Activated T-cell treated with anti-CD3 and anti-CD28 coated beads for 1 hour (primary cell): ENCODE measurements at places on chromosomes 12 and 14.

DNA sequence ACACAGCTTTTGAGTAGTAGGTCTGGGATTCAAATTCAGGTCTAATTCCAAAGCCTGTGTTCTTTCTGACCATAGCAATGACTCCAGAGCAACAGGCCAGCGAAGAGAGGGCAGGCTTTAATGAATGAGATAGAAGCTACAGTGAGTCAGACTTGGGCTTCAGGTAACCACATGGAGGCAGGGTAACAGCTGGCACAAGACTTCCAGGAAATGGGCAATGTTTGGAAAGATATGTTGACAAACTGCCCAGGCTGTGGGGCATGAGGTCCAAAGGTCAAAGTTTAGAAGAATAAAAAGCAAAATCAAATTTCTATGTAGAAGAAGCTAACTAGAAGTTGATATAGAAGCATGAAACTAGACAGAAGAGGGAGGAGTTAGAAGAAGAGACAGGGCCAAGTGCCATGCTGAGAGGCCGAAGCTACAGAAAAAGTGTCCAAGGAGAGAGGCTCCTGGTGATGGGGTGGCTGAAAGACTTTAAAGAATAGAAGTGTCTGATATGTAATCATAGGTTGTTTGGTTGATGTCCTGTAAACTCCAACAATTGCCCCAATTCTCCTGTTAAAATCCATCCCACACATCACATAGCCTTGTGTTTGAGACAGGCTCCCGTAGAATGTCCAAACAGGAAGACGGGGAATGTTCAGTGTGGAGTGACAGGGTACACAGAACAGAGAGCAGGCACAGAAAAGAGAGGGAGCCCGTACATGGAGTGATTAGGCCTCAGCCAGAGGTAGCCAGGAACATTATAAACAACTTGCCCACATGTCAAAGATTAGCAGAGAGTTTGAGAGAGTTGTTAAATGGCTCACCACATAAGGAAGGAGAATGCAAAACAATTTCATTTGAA lies 384.7 kb downstream of the CCDC91 start:
- no peak for DNase-seq

GRCh38 chr12:105064564-105065178 lies 19.6 kb downstream of the ALDH1L2 start:
- no peak for DNase-seq

GRCh38 chr12:15629761-15630160 lies 159.4 kb downstream of the EPS8 start:
- DNase-seq: no peak

DNA sequence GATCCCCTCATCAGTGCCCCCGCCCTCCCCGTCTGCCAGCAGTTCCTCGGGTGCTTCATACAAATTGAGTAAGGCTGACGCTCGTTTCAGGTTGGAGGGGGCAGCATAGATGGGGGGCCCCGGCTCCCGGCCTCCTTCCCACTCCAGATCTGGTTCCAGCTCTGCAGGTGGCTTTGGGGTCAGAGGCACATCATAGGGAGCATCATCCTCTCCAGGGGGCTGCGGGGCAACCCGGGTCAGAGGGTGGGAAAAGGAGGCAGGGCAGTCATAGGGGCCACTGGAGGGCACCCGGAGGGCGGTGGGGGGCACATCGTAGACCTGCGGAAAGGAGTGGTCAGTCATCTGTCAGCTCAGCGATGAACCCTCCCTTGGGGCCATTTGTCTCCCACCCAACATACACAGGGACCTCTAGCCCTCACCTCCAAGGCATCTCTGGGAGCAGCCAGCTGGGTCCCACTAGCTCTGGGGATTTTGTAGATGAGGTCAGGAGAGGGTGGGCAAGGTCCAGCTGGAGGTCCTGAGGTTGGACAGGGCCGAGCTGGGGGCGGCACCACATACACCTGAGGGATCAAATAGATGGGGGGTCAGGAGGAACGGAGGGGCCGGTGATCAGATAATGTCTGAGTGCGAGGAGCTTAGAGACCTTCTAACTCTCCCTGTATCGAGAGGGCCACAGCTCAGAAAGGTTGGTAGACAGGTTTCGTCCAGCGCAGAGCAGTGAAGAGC lies 5.1 kb downstream of the EFS start:
- no peak for DNase-seq

GRCh38 chr12:68454892-68455291 lies 122.7 kb upstream of the MDM1 start:
- DNase-seq: no peak

- DNase-seq: peak; percentile 48
These were observed 62.1 kb downstream of the PPP2R5C start for GRCh38 chr14:101823511-101824120.

DNA sequence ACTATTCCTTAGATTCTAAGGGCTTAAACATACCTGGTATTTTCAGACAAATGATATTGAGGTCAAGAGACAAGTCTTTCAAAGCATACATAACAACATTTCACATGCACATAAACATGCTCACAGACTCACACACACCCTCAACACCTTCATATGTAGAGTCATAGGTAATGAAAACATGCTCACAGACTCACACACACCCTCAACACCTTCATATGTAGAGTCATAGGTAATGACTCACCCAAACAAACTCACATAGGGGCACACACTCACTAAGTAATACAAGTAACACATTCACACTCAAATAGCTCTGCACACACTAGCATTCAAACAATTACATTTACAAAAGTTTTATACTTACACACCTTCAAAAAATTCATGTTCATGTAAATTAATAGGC lies 975.5 kb downstream of the TMEM121 start:
- DNase-seq: no peak

GRCh38 chr12:3083241-3083920 lies 6.2 kb downstream of the TSPAN9 start:
- no peak for DNase-seq

DNA sequence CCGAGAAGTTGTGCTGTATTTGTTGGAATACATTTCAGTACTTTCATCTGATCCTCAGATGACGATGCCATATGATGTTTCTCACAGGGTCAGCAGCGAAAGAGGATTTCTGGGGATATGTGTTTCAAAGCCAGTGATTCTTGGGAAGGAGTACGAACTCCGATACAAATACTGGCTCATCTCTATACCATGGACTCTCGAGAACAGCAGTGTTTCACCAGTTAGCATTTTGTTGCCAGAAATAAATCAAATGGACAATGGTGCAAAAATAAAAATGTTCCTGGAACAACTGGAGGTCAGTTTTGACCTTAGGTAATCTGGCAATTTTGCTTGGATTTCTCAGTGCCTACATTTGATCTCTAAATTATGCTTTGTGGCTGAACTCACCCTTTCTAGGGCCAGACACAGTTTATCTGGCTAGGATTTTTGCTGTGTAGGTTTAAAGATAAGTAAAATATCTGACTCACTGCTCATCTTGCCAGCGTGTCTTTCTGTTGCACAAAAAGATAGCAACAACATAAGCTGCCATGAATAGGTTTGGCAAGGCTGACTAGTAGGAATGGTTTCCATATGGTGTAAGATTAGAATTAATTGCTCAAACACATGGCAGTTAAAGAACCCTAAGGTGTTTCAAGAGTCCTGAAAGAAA lies 11.0 kb upstream of the MGP start:
- DNase-seq: no peak

GRCh38 chr14:79432640-79433039 lies 778.7 kb downstream of the DIO2 start:
- DNase-seq: no peak

- no peak for DNase-seq
These were observed 50.2 kb downstream of the SETD3 start for GRCh38 chr14:99430491-99430890.

DNA sequence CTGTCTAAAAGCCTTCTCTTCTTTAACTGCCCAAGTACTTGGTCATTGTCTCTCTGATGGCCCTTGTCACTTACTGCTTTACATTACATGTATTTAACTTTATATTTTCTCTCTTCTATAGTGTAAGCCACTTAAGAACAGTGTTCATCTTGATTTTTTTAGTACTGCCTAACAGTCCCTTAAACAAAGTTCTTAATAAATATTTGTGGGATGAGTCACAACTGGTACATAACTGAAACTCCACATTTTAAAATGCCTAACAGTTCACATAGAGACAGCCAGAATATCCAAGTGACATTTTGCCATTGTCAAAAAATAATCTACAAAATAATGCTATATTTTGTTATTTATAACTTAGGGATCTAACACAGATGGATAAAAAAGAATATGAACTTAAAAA lies 146.6 kb downstream of the STXBP6 start:
- DNase-seq: no peak

- no peak for DNase-seq
These were observed 962 bp upstream of the KERA start for GRCh38 chr12:91058786-91059185.

DNA sequence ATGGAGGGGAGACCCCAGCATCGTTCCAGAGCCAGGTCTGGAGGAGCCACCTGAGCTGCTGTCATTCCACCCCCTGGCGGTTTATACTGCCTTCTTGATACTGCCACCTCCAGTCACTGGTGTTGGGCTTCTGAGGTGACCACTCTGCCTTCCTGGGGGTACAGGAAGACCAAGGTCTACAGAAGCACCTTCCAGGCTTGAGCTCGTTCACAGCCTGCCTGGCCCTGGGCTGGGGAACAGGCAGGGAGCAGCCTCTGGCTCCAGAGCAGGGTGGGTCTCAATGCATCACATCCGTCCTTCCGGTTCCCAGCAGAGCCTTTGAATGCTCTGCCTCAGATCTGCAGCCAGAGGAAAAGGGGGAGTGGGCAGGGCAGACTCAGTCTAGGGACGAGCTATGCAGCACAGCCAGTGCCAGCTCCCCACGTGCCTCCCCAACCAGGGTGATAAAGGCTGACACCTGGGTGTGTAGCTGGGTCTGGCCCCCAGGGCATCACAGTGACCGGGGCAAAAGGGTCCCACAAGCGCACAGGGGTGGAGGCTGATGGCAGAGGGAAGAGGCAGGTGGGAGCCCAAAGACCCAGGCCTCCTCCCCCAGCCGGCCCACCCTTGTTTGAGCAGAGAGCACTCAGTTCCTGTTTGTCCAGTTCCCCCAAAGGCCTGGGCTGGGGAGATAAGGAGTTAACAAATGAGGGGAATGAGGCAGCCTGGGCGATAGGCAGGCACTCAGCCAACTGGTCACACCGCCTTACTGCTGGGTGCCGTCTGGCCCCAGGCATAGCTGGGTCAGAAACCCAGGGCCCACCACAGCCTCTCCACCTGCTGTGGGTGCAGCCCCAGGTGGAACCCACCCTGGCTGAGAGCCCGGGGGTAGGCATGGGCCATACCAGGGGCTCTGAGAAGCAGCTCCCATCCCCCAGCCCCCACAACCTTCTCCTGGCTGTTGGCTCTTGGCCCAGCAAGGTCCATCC lies 17.1 kb downstream of the DEGS2 start:
- no peak for DNase-seq

- no peak for DNase-seq
These were observed 10.7 kb downstream of the KANSL2 start for GRCh38 chr12:48671231-48671856.

- no peak for DNase-seq
These were observed 54.4 kb upstream of the PRMT8 start for GRCh38 chr12:3436461-3437065.

DNA sequence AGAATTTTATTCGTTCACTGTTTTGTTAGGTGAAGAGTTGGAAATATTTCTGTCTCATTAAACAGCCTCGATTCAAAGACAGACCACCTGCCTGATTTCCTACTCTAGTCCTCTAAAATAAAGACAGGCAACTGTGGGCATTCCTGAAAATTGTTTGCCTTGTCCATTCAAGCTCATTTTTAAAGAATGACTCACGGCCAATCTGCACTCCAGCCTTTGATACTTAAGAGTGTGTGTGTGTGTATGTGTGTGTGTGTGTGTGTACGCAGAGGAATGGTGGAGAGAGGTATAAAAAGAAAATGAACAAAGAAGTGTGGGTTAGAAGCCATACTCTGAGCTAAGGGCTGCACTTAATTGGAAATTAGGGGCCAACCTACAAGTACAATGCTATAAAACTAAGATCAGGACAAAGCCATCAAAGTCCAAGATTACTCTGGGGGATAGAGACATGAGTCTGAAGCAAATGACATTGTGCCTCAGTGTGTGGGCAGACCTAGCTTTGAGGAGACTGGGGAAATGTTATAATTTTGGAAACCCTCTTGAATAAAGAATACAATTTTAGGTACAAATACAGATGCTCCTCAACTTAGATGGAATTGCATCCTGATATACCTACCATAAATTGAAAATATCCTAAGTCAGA lies 45.6 kb upstream of the SOCS2 start:
- DNase-seq: no peak

DNA sequence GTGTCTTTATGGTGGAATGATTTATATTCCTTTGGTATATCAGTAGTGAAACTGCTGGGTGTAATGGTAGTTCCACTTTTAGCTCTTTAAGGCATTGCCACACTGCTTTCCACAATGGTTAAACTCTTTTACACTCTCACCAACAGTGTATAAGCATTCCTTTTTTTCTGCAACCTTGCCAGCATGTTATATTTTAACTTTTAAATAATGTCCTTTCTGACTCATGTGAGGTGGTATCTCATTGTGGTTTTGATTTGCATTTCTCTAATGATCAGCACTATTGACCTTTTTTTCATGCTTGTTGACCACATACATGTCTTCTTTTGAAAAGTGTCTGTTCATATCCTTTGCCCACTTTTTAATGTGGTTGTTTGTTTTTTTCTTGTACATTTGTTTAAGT lies 142.5 kb downstream of the MSRB3 start:
- no peak for DNase-seq

DNA sequence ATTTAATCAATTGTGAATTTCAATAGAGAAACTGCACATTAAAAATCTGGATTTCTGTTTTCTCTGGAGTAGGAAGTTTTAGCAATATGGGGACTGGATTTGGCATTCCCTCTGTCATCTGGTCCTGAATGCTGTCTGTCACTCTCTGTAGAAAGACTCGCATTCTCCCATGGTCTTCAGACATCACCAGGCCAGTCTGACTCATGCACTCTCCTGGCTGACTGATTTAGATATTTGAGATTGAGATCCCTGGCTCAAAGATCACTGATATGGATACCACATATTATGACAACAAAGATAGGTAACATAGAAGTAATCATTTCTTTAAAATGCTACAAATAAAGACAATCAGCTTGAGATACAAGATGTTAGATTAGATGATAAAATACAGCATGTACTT lies 524.5 kb downstream of the GALC start:
- no peak for DNase-seq

GRCh38 chr12:11895421-11896078 lies 175.2 kb upstream of the BCL2L14 start:
- DNase-seq: no peak

- DNase-seq: no peak
These were observed 4.5 kb downstream of the KRT83 start for GRCh38 chr12:52316701-52317100.

DNA sequence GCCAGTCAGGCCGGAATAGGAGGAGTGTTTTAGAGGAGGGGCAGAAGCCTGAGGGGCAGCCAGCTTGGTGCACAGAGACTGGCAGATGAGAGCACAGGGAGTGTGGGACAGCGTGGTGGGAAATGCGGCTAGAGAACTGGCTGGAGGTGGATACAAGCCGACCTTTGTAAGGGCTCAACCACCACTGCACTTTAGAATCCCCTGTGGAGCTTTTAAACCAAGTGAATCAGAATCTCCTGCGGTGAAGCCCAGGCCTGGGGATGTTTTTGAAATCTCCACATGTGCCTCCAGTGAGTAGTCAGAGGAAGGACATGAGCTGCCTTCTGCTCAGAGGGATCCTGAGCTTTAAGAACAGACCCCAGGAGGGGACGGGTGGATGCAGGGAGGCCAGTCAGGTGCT lies 10.9 kb upstream of the PCED1B start:
- DNase-seq: no peak
